Neural progenitor cell (in vitro differentiated cells): ENCODE measurements at places on chromosomes 3 and 15. TPM values are rescaled to one million over a fixed set of nuclear protein-coding genes. Genes with fewer than 3 reads are reported as not detected.
A peak's percentile ranks its signal among the peaks of the same experiment; 100 is the strongest.

DNA sequence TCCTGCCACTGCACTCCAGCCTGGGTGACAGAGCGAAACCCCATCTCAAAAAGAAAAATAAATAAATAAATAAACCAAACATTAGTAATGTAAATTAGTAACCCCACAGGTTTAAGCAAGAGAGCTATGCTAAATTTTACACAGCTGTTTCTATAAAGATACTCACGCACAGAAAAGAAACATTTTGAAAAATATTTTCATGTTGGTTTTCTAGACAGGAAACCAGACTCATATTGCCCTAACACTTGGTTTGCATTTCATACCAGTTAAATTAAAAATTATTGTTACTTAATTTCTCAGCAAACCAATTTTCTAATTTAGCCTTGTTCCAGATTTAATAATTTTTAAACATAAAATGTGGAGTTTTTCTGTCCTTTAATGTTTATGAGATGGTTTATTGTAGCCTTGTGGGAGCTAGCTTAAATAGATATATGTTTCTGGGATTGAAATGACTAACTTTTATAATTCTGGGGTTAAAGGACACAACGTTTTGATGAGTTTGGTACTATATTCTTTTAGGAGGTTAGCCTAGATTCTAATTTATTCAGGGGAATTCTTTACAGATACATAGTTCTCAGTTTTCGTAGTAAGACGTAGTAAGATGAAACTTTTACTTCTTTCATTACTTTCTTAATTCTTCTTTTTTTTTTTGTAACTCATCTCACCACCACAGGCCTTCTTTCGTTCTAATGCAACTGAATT lies 42.6 kb upstream of the SLC4A7 start:
- no peaks in the 10 kb centered on the region for H3K4me1 ChIP-seq
- H3K4me3 ChIP-seq, result no peak overlapping the region
- no peaks in the 10 kb centered on the region for H3K27me3 ChIP-seq
- H3K36me3 ChIP-seq, result no peaks in the 10 kb centered on the region

GRCh38 chr3:14658978-14659377 lies 7.4 kb downstream of the CCDC174 start:
- H3K27me3 ChIP-seq, result no peaks in the 10 kb centered on the region
- H3K4me3 ChIP-seq, result no peak overlapping the region
- H3K27ac ChIP-seq, result no peak overlapping the region
- H3K4me1 ChIP-seq, result no peaks in the 10 kb centered on the region

The IGSF11 gene
- 2.7 and 4.1 TPM in 2 replicates for total RNA-seq

DNA sequence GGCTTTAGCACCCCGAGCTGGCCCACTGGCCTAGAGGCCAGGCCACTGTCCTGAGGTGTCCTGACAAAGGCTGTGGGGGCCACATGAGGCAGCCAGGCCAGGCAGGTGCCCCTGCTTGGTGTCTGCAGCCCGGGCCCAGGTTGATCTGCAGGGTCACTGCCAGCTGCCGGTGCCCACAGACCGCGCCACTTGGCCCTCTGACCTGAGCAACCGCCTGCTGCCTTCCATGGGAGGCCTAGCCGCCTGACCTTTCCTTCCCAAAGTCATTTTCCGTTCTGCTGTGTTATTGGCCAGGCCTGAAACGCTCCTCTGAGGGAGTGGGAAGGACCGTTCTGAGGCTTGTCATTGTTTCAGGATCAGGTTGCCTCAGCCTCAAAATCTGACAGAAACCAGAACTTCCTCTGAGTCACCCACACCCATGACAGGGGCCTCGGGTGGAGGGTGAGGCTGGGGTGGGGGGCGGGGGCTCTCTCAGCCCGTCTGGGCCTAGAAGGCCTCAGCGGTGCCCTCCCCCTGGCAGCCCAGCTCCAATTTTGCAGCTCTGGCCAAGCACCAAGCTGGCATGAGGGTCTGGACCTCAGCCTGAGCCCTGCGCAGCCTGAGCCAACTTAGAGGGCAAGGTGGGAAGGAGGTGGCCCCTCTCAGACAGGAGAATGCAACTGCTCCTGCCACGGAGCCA lies 140.7 kb upstream of the MEF2A start:
- H3K27me3 ChIP-seq, result no peaks in the 10 kb centered on the region
- no peak overlapping the region for H3K27ac ChIP-seq
- no peaks in the 10 kb centered on the region for H3K36me3 ChIP-seq
- no peak overlapping the region for H3K4me3 ChIP-seq
- DNase-seq, result no peak

GRCh38 chr3:40701016-40701588 lies 176.3 kb downstream of the ZNF621 start:
- no peak overlapping the region for H3K27ac ChIP-seq
- no peak for DNase-seq
- no peaks in the 10 kb centered on the region for H3K4me1 ChIP-seq
- no peak overlapping the region for H3K4me3 ChIP-seq
- no peaks in the 10 kb centered on the region for H3K27me3 ChIP-seq
- no peaks in the 10 kb centered on the region for H3K36me3 ChIP-seq

- no peaks in the 10 kb centered on the region for H3K4me1 ChIP-seq
- no peak overlapping the region for H3K4me3 ChIP-seq
- no peak overlapping the region for H3K27ac ChIP-seq
These were observed 36.6 kb upstream of the MGLL start for GRCh38 chr3:127858937-127859336.

DNA sequence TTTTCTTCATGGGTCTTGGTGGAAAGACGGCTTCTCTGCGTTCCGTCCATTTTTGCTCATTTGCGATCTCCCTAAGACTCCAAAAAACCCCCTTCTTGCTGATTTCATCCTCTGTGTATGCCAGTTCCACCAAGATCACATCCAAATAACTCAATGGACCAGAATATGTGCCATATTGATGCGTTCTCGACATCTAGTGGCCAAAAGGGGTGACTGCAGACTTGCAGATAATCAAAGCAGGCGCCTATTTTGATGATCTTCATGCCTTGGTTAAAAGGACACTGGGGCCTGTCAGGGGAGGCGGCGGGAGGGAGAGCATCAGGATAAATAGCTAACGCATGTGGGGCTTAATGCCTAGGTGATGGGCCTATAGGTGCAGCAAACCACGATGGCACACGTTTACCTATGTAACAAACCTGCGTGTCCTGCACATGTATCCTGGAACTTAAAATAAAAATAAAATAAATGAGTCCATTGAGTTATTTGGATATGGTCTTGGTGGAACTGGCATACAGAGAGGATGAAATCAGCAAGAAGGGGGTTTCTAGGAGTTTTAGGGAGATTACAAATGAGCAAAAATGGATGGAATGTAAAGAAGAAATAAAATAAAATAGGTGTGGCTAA lies 104.2 kb upstream of the RAD18 start:
- DNase-seq, result peak; percentile 79
- no peak overlapping the region for H3K27ac ChIP-seq
- H3K36me3 ChIP-seq, result peaks cover 3% of the 10 kb centered on the region
- no peak overlapping the region for H3K4me3 ChIP-seq
- no peaks in the 10 kb centered on the region for H3K27me3 ChIP-seq

DNA sequence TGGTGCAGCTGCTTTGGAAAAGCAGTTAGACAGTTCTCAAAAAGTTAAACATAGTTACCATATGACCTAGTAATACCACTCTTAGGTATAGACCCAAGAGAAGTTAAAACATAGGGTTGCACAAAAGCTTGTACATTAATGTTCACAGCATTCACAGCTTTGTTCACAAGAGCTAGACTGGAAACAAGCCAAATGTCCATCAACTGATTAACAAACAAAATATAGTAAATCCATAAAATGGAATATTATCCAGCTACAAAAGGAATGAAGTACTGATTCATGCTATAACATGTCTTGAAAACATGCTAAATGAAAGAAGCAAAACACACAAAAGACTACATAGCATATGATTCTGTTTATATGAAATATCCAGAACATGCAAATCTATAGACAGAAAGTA lies 2.8 kb upstream of the COPG1 start:
- no peaks in the 10 kb centered on the region for H3K27me3 ChIP-seq
- no peak for DNase-seq
- peaks cover 6% of the 10 kb centered on the region for H3K4me1 ChIP-seq
- H3K4me3 ChIP-seq, result no peak overlapping the region
- H3K27ac ChIP-seq, result no peak overlapping the region

The THSD4 gene
- total RNA-seq, result 2.0 and 2.4 TPM in 2 replicates

DNA sequence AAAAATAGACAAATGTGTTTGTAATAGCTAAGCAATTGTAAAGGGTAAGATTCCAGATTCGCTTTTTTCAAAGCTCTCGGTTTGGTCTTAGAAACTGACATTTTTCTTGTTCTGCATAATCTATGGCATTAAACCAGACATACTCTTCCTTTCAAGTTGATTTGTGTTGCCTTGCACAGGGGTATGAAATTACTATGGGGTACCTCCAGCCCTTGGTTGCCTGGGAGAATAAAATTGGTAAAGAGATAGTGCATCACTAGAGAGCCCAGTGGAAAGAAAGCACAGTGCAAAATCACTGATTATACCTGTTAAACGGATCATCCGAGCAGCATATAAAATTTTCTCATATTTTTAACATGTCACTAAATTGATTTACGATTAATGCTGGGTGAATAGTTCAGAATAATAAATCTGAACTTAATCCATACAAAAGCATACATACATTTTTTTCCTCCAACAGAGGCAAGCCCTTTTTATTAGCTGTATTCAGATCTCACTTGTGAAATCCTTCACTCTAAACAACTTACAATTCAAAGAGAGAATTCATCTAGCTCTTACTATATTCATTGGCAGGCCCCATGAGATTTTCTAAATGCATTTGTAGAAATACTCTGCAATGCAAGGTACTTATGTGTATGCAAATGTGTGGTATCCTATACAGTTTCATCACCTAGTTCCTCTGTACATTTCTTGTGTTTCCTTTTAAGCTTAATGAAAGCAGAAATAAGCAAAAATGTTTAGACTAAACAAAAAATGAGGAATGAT lies 224.4 kb downstream of the ROBO1 start:
- no peaks in the 10 kb centered on the region for H3K4me1 ChIP-seq
- no peaks in the 10 kb centered on the region for H3K27me3 ChIP-seq
- H3K4me3 ChIP-seq, result no peak overlapping the region
- no peak overlapping the region for H3K27ac ChIP-seq
- DNase-seq, result no peak

- peaks cover 47% of the 10 kb centered on the region for H3K4me1 ChIP-seq
- H3K4me3 ChIP-seq, result no peak overlapping the region
- no peak overlapping the region for H3K27ac ChIP-seq
- H3K36me3 ChIP-seq, result no peaks in the 10 kb centered on the region
- H3K27me3 ChIP-seq, result peaks cover 4% of the 10 kb centered on the region
These were observed 195.4 kb downstream of the OPA1 start for GRCh38 chr3:193788189-193788991.

DNA sequence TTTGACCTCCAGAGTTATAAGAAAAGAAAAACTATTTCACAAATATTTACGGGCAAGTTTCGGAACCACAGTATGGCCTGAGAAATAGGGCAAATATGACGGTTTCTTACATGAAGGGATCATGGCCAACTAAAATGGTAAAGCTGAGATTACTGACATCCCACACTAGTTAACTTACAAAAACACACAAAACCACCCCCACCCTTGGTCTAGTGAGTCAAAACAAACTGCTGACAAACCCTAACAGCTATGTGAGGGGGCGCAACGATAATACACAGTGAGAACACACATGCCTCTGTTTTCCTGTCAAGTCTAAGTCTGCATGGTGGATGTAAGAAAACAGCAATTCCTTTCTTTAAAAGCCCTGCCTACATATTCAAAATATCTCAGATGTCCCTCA lies 32.3 kb downstream of the CBLB start:
- H3K36me3 ChIP-seq, result no peaks in the 10 kb centered on the region
- no peaks in the 10 kb centered on the region for H3K27me3 ChIP-seq
- H3K4me1 ChIP-seq, result peaks cover 14% of the 10 kb centered on the region
- no peak overlapping the region for H3K27ac ChIP-seq
- H3K4me3 ChIP-seq, result no peak overlapping the region

DNA sequence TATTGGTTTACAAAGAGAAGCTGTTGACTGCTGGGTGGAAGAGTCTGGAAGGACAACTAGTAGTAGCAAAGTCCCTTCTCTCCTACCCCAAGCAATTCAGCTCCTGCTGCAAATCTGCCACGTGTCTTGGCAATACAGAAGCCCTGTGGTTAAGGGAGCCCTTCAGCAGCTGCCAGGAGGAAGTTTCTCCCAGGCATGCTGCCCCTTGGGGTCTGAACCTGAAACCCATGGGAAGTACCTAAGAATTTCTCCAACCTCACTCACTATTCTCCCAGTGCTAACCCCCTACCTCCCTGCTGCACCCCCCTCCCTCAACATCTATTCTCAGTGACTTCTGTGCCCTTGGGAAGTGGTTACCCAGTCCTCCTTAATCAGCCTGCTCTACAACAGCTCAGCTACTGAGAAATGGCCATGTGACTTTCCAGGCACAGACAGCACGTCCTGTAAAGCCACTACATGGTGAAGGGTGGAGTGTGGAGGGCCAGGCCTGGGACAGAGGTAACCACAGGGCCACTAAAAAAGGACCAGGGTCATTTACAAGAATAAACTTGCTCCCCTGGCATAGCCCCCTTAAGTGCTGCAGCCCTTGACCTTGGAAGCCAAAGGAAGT lies 316.6 kb downstream of the NTRK3 start:
- H3K4me3 ChIP-seq, result no peak overlapping the region
- DNase-seq, result no peak
- peaks cover 7% of the 10 kb centered on the region for H3K27me3 ChIP-seq

- H3K4me1 ChIP-seq, result no peaks in the 10 kb centered on the region
- no peak for DNase-seq
- H3K27ac ChIP-seq, result no peak overlapping the region
These were observed 63.5 kb downstream of the C3orf70 start for GRCh38 chr3:185089343-185089742.

DNA sequence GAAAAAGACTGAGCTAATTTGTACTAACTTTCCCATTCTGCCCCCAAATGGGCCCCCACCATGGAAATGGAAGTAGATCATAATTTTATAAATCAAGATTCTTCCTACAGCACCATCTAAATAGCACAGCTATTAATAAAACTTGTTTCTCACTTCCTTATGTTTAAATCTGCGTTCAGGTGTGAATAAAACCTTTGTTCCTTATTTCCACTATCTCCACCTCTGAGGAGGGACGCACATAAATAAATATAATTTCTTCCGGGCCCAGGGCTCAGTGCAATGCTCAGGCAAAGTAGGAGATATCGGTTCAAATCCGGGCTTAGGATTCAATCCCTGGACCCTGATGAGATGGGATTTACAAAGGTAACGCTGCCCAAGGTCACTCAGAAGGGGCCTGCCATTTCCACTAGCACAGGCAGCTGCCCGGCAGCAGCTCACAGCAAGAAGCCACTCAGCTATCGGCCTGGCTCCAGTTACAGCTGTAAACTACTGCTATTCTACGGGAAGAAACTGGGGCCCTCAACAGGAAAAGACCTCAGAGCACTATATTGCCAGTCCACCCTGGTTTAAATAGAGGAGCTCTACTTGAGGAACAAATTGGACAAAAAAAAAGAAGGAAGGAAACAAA lies 52.5 kb downstream of the FOXP1 start:
- H3K4me3 ChIP-seq, result no peak overlapping the region
- H3K4me1 ChIP-seq, result peaks cover 4% of the 10 kb centered on the region
- no peak overlapping the region for H3K27ac ChIP-seq
- H3K27me3 ChIP-seq, result no peaks in the 10 kb centered on the region
